ENCODE measurements at places on chromosomes 5 and 9.

GRCh38 chr5:6359555-6360322, 18.6 kb downstream of the MED10 start:
- no peak for DNase-seq

- DNase-seq, result no peak
These were observed 198.1 kb downstream of the GADD45G start for GRCh38 chr9:89802781-89803355.

DNA sequence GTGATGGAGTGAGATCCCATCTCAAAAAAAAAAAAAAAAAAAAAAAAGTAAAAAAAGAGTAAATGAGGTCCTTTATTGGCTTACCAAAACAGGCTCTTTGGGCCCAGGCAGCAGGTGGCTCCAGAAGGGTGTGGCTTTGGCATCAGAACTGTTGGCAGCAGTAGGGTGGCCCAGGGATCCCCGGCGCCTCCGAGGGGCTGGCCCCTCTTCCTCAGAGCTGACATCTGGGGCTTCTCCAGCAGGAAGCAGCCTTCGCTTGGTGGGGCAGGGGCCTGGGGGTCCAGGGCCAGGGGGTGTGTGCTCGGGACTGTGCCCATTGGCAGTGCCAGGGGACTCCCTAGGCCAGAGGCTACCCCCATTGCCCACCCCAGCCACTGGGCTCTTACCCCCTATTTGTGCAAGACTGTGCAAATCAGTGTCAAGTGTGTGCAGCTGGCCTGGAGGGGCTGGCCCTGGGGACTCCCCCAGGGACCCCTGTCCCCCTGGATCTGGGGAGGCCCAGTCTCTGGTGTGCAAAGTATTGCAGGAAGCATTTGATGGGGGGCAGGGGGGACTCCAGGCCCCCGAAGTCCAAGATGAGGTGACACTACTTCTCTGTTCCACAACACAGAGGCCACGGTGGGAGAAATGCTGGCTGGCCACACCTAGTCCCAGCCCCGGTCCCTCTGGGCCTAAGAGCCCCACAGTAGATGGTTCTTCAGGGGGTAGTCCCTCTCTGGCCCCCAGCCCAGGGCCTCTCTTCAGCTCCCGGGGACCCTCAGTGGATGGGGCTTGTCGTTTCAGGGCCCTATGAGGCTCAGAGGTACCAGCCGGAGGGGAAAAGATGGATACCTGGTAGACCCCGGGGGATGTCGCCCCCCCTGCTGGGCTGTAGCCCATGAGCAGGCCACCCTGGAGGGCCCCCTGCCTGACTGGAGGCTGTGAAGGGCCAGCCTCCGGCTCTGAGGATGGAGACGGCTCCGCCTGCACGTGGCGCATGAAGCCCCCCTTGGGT, 4.7 kb upstream of the STOML2 start:
- no peak for DNase-seq

GRCh38 chr5:181181650-181182565, 23.1 kb downstream of the TRIM7 start:
- DNase-seq, result peak; percentile 77

- no peak for DNase-seq
These were observed 119.2 kb upstream of the SV2C start for GRCh38 chr5:75964008-75964407.

GRCh38 chr5:126808521-126808988, 31.6 kb downstream of the LMNB1 start:
- DNase-seq, result no peak

GRCh38 chr5:404666-405241, 38.2 kb upstream of the EXOC3 start:
- no peak for DNase-seq

GRCh38 chr5:5755888-5756287, 333.4 kb downstream of the ICE1 start:
- DNase-seq, result no peak

DNA sequence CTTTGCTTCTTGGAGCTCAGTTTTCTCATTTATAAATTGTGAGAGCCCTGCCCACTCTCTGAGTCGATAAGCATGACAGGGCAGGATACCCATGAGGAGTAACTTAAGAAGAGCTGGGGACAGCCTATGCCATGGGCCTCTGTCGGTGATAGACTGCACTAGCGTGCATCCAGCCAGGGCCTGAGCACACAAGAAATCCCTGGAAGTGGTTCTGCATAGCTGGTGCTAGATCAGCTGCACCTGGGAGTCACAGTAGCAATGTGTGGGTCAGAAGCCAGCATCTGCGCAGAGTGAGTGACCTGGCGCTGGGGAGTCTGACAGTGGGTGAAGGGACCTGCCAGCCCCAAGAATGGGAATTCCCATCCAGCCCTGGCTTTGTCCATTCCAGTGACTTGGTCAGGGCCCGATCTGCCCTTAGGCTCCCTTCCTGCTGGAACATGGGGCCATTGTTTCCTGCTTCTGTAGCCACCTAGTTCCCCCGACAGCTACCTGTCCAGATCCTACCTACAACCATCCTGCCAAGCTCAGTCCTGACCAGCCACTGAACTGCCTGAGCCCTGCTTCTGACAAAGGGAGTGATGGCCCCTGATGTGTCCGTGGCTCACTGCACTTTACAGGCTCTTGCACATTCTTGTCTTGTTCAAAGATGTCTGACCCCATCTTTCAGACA, 35.9 kb upstream of the NANS start:
- DNase-seq, result no peak

DNA sequence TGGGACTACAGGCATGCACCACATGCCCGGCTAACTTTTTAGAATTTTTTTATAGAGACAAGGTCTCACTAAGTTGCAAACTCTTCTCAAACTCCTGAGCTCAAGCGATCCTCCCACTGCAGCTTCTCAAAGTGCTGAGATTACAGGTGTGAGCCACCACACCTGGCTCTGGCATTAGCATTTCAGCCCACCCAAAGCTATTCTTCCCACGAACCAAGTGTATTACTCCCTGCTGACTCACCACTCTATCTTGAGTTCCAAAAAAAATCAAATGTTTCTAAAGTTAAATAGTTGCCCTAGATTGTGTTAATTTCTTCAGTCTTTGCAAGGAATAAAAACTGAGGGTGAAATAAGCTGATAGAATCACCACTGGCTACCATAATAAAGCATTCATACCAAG, 205.5 kb downstream of the ARRDC3 start:
- no peak for DNase-seq

DNA sequence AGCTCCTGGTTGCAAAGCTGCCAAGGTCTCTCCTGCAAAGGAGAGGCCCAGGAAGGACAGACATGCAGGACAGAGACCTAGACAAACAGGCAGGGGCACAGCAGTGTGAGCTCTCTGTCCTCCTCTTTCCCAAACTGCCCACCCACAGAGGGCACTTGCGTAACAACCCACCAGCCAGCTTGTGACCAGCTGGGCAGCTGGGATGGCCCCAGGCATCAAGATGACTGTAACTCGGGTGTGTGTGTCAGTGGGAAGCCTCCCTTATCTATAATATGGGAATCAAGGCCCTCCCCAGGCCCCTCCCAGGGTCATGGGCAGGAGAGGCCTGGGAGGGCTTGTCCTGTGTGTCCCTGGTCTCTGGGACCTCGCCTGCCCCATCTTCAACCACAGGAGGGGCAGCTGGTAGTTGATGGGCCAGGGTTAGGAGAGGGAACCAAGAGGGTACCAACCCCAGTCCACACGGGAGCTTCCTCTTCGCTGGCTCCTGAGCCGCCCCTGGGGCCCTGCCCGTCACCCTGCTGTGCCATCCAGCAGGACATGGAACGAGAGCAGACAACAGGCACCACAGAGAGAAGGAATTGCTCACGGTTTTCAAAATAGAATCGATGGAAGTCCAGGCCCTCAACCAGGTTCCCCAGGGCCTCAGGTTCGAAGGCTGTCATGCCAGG, 37.9 kb downstream of the SLC6A7 start:
- DNase-seq, result no peak

- DNase-seq, result no peak
These were observed 11.9 kb downstream of the CCDC180 start for GRCh38 chr9:97319395-97319794.

- DNase-seq, result peak; percentile 43
These were observed 7.6 kb downstream of the ARPC5L start for GRCh38 chr9:124869466-124869985.

DNA sequence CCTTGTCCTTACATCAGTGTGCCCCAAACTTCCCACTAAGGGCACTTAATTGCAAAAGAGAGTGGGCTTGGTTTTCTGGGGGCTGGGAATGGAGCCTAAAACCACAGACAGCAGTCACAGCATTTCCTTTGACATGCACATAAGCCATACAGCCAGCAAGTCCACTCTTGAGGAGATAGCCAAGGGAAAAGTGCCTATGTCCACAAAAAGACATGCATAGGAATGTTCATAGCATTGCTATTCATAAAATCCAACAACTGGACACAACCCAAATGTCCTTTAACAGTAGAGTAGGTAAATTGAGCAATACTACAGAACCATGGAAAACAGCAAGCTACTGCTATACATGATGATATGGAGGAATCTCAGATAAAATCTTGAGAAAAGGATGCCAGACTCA, 11.7 kb upstream of the FAT2 start:
- no peak for DNase-seq

DNA sequence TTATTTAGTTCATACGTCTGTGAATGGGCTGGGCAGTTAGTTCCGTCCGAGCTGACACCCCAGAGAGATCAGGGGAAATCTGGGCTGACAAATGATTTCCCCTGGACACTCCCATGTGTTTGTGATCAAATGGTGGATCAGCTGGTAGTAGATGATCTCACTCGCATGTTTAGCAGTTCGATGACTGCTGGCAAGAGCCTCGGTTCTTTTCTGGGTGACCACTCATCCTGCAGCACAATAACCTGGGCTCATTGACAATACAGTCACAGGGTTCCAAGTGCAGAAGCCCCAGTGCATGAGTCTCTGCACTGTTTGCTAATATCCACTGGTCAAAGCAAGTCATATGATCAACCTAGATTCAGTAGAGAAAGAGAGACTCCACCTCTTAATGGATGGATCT, 155.9 kb downstream of the NR2F1-AS1 start:
- DNase-seq, result no peak

DNA sequence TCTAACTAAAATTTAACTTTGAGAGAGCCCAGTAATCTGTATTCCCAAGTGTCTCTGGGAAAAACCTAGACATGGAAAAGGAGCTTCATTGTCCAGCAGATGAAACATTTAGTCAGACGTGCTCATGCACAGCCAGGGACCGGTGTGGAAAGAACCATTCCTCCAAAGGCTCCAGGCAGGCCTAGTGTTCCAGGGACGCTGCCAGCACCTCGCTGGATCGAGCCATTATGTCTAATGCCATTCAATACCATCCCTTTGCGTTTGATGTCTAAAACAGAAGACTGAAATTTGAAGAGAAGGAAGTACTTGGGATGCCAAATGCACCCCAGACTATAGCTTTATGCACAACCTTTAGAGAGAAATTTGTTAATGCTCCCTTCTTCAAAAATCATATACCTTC, 1.4 kb upstream of the CHSY3 start:
- no peak for DNase-seq

- DNase-seq, result no peak
These were observed 42.0 kb downstream of the PIP5K1B start for GRCh38 chr9:68747043-68747533.

DNA sequence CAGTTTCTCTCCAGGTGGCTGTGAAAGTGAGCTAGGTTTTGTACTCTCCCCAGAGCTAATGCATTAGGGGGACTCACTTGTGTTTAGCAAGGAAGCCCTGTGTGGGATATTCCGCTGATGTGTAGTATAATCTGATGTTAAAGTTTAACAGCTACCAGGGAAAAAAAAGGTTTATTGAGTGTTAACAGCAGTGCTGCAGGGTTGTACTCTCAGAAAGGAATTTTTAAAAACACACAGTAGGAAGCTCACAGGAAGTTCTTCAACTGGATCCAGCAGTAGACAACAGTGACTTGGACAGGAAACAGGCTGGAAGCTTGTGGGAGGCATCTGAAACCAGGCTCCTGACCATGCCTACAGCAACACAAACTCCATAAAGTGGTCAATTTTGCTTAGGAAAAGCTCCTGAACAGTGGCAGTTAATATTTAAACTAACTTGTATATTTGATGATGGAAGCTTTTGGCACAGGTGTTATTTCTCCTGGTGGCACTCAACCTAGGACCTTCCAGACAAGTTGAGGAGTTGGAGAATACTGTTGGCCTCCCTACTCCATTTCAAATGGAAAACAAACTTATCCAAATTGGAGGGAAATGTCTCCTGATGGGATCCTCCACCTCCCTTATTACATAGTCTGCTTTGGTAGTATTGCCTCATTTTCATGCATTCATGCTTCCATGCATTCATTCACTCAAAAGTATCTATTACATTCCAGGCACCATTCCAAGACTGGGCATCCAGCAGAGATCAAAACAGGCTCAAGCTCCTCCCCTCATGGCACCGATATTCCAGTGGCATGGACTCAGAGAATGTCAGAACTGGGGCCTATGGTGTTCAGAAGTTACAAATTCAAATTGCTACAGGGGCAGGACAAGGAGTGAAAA, 54.7 kb downstream of the FOXD1 start:
- no peak for DNase-seq

DNA sequence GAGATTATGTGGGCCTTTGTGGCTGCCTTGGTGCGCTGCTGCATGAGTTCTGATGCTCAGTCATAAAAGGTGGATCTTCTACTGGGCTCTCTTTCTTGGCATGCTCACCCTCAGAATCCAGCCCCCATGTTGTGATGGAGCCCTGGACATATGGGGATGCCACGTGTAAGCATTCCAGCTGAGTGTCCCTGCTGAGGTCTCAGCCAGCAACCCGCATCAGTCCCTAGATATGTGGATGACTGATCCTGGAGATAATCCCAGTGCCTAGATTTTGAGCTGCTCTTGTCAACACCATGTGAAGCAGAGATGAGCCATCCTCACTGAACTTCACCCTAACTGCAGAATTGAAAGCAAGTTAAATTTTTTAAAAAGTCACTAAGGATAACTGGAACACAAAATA, 390.1 kb downstream of the DMRT2 start:
- no peak for DNase-seq

Data from colonic mucosa (tissue), 4 donors.